ENCODE measurements at places on chromosomes 2 and 18. TPM values are rescaled to one million over a fixed set of nuclear protein-coding genes. Genes with fewer than 3 reads are reported as not detected.
A peak's percentile ranks its signal among the peaks of the same experiment; 100 is the strongest.

DNA sequence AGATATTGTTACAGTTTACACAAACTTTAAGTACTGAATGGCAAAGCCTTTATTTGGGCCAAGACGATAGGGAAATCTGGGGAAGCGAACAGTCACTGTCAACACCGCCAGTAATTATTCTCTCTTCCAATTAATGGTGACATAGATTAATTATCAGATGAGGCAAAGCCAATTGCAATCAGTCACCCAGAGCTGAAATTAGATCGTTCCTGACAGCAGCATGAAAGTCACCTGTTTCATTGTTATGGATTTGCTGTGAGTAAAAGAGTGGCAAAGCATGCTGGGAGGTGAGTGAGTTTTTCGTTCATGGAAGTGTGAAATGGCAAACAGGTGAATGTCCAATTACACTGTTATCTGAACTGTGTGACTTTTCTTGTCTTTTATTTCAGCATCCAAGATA, 164.8 kb upstream of the KLHL14 start:
- DNase-seq: no peak

- no peak for DNase-seq
Observed at GRCh38 chr2:165283342-165283741, 44.1 kb downstream of the SCN2A start.

Gene REG3G
- not detected for total RNA-seq

Gene IL1B
- 2.6 TPM for total RNA-seq

GRCh38 chr2:46914578-46915230, 902 bp downstream of the MCFD2 start:
- DNase-seq: peak; percentile 24

Gene ADRA2B
- total RNA-seq: not detected

DNA sequence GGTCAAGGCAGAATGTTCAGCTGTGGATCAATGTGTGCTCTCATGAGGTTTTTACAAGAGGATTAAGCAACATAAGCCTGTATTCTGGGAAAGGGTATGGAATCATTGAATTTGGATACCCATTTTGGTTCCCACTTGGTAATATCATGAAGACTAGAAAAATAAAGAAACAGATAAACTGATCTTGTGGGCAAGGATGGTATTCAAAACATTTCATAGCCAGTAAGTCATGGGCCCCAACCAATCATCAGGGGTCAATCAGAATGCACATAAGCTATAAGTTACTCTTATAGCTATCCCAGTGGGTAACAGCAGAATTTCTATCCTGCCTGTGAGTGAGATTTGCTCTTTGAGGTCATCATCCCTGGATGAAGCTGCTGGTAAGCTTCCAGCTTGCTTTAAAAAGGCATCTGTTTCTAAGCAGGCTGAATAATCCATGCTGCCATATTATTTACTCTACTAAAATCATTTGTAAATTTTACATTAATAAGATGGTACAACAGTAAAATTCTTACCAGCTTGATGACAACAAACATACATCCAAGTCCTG, 291.2 kb downstream of the RAD51AP2 start:
- peak; percentile 86 for DNase-seq
